DMS79 treated with DMSO at 0.1 percent for 48 hours (cell line): ENCODE measurements at places on chromosomes 5 and 9.

- DNase-seq: no peak
Measured at GRCh38 chr9:111896942-111897600, 457 bp downstream of the UGCG start.

GRCh38 chr5:83513491-83513890 is 41.9 kb downstream of the VCAN start:
- DNase-seq: no peak

DNA sequence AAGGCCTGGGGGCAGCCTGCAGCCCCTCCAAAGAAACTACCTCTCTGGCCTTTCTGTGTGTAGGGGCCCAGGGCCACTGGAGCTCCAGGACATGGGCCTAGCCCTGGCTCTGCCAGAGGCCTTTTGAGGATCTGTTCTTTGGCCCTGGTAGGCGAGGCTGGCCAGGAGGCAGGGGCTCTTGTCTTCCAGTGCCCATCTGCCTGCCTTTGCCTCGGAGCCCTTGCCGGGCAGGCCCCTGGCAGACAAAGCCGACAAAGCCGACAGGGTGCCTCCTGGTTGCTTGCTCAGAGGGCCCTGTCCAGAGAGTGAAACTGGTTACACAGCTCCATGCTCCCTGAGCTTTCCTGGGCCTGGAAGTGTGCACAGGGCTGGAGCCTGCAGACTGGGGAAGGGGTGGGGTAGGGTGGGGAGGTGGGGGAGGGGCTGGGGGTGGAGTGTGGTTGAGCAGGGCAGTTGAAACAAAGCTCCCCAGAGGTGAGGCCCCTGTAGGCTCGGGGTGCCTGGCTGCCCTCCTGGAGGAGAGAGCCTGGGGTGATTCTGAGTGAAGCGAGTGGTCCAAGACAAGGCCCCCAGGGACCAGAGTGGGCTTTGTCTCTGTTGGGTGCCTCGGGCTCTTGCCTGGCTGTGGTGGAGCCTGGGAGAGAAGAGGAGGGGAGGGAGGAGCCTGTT is 29.3 kb downstream of the PTPA start:
- DNase-seq: peak; percentile 31

DNA sequence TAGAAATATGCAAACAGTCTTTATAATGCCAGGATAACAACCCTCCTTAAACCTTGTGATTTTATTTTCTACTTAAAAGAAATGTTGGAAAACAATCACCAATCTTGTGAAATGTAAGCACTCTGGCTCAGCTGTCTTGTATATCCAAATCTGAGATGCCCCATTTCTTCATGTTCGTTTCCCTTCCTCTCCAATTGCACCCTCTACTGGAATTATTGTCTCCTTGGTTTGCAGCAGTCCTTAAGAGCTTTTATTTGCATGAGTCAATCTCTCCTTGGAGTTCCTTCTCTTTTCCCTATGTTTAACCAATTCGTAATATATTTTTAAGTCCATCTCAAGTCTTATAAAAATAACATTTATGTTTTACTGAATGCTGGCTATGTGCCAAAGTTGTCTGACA is 362.0 kb upstream of the CDH10 start:
- DNase-seq: no peak

- no peak for DNase-seq
Measured at GRCh38 chr9:4861736-4862451, 69.2 kb downstream of the RCL1 start.

DNA sequence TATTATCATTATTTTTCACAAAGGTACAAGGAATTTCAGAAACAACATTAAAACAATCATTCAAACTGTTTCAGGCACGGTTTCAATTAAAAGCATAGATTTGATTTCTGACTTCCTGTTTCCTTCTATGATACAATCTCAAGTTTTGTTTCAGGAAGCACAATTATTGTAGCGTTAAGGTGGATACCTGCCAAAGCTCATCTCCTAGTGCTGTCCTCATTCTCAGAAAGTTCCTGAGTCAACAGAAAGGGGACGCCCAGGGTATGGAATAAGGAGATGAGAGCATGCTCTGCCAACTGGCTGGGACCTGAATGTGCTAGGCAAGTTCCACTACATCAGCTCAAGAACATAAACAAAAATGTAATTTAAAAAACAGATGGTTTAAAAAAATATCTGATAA is 2.0 kb upstream of the TRIM14 start:
- DNase-seq: no peak

DNA sequence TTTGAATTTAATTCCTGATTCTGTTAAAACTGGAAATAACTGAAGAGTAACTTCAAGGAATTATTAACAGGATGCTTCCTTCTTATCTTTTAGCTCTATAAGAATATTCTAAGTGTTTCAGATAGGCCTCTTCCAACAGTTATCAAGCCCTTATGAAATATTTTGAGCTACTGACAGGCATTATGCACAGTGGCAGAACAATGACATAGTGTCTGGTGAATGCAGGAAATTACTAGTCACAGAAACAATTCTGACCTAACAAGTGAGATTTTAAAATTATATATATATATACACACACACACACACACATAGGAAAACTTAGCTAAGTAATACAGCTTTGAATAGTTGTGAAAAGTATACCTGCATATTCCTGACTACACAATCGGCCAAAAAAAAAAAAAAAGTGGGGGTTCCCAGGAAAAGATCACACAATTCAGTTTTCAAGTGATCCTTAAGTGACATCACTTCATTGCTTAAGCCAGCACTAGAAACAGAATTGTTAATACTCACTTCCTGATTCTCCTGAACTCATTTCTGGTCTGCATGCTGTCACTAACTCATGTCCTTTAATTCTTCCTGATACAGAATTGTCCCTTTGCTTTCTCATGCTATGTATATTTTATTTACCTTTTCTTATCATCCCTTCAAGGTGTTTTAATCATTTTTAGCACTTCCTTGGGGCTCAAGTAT is 77.3 kb downstream of the SLC25A46 start:
- no peak for DNase-seq

GRCh38 chr5:149865746-149866145 is 78.8 kb downstream of the PDE6A start:
- no peak for DNase-seq

DNA sequence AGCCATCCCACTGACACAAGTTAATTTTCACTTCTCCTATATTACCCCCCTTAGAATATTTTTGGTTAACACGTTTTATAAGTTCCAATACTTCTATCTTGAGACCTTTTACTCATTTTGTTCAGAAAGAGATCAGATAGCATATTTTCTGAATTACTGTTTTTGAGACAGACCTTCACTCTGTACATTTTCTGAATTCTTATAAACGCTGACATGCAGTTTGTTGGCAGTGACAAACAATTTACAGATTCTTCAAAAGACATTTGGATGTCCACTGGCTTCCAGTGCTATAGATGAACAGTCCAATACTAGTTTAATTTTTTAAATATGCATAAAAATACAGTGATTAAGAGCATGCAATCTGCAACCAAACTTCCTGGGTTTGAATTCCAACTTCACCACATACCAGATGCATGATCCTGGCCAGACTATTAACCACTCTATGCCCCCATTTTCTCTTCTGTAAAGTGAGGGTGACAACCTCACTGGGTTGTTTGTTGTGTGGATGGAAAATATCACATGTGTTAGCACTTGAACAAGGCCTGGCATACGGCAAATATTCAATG is 142.1 kb downstream of the AGTPBP1 start:
- DNase-seq: no peak

GRCh38 chr9:88005240-88005639 is 30.9 kb upstream of the CDK20 start:
- no peak for DNase-seq

- DNase-seq: peak; percentile 46
Measured at GRCh38 chr9:77015327-77016048, 4.0 kb upstream of the FOXB2 start.

GRCh38 chr5:149869411-149869821 is 75.2 kb downstream of the PDE6A start:
- no peak for DNase-seq

DNA sequence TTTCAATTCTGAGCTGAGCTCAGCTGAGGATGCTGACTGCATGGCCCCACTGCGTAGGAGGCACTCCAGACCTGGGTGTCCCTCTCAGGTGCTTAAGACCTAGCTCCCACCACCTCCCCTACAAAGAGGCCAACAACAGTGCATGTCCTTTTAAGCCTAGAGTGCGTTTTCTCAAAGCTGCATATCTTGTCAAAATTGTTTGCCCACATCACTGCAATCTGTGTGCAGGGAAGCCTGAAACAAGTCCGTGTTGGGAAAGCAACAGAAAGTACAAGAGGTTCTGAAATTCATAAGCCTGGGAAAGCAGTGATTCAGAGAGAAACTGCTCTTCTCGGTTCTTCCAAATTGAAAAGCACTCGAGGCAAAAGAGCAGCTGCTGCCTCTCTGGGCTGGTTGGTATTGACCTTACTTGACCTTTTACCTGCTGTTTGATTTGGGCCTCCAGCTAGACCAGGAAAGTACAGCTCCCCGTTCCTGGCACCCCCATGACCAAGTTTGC is 238.4 kb downstream of the NR2F1-AS1 start:
- peak; percentile 53 for DNase-seq

- no peak for DNase-seq
Measured at GRCh38 chr9:106309925-106310324, 553.0 kb upstream of the ZNF462 start.

DNA sequence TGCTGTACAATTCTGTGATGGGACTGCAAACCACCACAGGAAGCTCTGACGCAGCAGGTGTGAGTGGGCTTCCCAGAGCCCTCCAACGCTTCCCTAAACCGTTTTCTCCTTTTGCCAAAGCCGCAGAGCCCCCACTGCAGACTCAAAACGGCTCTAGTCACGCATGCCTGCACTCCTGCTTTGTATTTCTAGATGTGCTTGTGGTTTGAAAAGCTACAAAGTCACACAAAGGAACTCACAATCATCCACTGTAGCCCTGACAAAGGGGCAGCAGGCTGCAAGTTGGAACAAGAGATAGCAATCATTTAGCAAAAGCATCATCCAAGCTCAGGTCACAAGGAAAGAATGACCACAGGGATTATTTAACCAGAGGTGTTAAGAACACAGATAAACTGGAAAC is 79.3 kb downstream of the PTPN3 start:
- DNase-seq: no peak

DNA sequence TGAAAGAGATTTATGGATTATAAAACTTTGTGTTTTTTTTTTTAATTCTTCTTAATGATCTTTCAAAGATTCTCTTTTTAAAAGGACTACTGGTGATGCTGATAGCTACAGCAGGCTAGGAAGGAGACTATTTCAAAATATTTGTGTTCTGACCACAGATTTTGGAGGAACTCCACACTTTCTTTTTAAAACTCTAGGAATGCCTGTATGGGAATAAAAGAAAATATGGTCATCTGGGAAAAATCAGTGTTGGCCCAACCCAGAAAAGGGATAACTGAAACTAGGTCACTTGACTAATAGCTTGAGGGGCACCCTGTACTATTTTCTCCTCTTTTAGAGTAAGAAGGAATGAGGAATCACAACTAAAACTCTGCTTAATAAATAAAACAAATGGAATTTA is 97.6 kb upstream of the ADAMTS19 start:
- no peak for DNase-seq

DNA sequence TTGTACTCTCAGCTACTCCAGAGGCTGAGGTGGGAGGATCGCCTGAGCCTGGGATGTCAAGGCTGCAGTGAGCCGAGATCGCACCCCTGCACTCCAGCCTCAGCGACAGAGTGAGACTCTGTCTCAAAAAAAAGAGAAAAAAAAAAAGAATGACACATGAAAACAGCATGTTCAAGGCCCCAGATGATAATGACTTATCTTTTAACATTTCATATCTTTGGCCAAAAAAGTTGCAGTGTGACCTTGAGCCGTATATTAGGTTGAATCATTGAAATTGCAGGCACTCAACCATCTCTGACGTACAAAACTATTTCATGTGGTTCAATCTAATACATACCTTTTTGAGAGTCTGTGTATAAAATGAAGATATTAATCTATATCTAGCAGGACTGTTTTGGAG is 79.1 kb upstream of the CPEB4 start:
- no peak for DNase-seq

DNA sequence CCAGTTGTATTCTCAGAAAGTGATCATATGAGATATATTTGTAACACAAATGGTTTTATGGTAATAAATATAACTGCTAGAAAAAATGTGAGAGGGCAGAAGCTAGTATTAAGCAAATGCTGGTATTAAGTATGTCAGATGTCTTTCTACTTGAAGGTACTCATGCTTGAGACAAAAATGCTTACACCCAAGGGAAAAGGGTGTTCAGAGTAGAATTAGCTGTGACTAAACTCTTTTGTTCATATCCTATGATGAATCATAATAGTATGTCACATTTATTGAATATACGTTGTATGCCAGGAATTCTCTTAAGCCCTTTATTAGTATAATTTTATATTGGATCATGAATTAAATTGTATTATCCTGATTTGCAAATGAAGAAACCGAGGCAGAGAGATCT is 2.2 kb downstream of the ADGRV1 start:
- peak; percentile 2 for DNase-seq

GRCh38 chr9:114811966-114812636 is 6.3 kb upstream of the TNFSF15 start:
- peak; percentile 97 for DNase-seq

DNA sequence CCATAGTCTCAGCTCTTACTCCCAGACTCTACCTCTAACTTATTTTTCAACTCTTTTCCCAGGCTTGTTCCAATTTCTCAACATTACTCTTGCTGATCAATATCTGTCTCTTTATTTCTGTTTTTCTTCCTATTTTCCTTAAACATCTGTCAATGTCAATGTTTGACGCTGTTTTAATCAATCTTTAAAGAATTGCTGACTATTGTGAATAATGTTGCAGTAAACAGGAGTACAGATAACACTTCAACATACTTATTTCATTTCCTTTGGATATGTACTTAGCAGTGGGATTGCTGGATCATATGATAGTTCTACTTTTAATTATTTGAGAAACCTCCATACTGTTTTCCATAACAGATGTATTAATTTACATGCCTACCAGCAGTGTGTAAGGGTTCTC is 229.0 kb downstream of the TRIM36 start:
- no peak for DNase-seq

GRCh38 chr9:370086-370485 is 155.4 kb downstream of the DOCK8 start:
- no peak for DNase-seq

- DNase-seq: no peak
Measured at GRCh38 chr5:126674145-126674544, 73.4 kb downstream of the PHAX start.

DNA sequence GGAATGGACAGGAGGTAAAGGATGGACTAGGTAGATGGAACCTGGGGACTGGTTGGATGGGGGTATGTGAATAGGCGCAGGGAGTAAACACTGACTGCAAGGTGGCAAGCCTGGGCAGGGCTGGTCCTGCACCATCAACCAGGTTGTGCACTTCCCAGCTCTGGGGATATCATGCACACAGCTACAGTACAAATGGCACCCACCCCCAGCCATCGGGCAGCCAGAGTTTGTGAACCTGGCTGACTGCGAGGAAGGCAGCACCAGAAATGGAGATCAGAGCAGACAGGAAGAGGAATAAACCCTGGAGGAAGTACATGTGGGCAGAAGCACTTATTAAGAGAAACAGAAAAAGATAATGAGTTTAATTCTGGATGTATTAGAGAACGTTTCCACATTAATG is 229.1 kb downstream of the ESM1 start:
- no peak for DNase-seq

GRCh38 chr9:95822583-95823431 is 52.7 kb upstream of the ERCC6L2 start:
- no peak for DNase-seq
